Jurkat, Clone E6-1 (cell line): ENCODE measurements at places on chromosomes 13 and 19.

- no peak for DNase-seq
These were observed 1115.5 kb upstream of the SLC10A2 start for GRCh38 chr13:104181526-104182231.

- DNase-seq: no peak
These were observed 10.9 kb upstream of the CERS1 start for GRCh38 chr19:18906605-18907519.

DNA sequence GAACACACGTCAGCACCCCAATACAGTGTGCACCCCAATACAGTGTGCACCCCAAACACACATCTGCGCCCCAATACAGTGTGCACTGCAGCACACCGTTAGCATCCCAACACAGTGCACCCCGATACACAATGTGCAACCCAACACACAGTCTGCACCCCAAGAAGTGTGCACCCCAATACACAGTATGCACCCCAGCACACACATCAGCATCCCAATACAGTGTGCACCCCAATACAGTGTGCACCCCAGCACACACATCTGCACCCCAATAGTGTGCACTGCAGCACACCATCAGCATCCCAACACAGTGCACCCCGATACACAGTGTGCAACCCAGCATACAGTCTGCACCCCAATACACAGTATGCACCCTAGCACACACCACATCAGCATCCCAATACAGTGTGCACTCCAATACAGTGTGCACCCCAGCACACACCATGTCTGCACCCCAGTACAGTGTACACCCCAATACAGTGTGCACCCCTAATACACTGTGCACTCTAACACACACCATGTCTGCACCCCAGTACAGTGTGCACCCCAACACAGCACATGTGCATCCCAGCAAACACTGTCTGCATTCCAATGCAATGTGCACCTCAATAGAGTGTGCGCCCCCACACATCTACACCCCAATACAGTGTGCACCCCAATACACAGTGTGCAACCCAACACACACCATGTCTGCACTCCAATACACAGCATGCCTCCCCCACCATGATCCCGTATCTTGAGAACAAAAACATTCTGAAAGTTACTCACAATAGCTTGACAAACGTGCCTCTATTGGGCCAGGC, 855 bp upstream of the CARS2 start:
- no peak for DNase-seq

DNA sequence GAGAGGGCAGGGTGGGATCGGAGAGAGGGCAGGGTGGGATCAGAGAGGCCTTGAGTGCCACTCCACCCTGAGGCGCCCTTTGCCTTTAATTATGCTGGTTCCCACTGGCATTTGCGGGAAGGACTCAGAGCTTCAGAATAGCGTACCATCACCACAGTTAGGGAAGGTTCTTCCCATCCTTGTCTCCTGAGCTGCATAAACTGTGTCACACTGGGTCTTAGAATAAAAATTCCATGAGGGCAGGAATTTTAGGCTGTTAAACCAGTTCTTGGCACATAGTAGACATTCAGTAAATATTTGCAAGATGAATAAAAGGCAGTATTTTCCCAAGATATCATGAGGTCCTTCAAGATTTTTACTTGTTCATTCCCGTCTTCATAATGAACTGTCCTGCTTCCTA, 24.4 kb downstream of the PPP2R1A start:
- no peak for DNase-seq

GRCh38 chr19:39997638-39998216, 867 bp downstream of the ZNF546 start:
- DNase-seq: no peak

DNA sequence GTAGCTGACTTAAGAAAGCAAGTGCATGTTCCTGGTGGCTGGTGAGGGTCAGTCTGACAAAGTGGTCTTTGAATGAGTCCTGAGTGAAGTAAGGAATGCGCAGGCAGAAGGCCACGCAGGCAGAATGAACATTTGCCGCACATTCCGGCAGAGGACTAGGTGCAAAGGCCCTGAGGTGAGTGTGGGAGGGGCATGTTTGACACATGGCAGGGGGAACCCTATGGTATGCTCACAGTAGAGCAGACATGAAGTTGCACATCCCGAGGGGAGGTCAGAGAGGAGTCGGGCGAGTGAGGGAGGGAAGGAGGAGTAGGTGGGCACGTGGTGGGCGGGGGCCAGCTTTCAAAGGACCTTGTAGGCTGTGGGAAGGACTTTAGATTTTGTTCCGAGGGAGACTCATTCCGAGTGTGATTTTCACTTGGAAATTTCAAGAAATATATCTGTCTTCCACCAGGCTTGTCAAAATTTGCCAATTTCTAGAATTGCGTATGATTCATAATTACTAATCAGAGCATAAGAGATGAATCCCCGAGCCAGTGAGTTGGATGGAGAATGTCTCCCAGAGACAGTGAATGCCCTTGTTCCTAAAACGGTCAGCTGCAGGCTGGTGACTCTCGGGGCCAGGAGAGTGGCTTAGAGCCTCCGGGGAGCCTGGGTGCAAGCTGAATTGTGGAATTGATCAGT, 40.3 kb downstream of the ERICH6B start:
- no peak for DNase-seq

DNA sequence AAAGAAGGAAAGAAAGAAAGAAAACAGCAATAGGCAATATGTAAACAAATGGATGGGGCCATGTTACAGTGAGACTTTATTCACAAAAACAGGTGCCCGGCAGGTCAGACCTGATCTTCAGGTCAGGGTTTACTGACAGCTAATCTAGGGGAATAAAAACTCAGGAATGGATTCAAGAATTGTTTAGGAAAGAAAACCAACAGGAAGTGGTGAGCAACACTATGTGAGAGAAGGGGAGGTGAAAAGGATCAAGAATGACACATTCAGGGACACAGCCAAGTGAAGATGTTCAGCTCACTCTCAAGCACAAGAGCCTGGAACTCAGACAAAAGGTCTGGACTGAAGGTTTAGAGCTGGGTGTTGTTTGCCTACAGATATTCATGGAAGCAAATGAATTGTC, 244.5 kb downstream of the EFNB2 start:
- no peak for DNase-seq

DNA sequence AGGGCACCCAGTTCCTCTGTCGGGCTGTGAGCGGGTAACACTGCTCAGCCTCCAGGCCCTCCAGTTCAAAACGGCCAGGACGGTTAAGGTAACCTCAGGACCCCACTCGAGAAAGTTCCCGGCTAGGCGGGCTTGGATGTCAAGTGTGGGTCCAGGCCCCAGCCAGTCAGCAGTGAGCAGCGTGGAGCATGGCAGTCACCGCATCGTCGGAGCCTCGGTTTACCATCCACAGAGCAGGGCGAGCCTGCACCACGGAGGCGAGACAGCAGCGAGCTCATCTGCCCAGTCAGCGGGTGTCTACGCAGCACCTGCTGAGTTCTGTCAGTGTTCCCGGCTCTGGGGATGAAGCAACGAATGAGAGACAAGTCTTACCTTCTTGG, 8.0 kb upstream of the CNOT3 start:
- no peak for DNase-seq
